Cerebellum (tissue), 4 donors: ENCODE measurements at places on chromosomes 7 and 10.
A peak's percentile ranks its signal among the peaks of the same experiment; 100 is the strongest.

DNA sequence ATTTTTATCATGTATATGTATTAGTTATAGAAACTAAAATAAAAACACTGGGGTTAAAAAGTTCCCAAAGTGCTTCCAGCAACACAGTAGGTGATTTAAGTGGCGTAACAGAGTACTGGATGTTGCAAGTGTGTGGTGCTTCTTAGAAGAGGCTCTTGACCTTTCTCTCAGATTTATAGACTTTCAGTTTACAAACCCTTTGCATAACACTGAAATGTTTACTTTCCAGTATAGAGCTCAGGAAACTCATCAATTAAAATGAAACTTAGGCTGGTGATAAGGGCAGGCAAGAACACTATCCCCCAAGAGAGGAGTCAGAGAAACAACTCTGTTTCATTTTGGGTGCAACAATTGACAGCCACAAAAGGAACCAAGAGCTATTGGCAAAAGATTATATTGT lies 27.5 kb upstream of the SMC3 start:
- no peak for DNase-seq

DNA sequence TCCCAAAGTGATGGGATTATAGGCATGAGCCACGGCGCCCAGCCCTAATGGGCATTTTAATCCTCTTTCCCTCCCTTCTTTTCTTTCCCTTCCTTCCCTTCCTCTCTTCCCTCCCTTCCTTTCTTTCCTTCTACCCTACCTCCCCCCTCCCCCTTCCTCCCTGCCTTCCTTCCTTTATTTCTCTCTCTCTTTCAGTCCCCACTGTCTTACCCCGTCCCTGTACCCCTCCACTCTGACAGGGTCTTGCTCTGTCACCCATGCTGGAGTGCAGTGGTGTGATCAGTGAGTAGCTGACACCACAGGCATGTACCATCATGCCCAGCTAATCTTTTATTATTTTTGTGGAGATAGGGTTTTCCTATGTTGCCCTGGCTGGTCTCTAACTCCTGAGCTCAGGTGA lies 24.2 kb downstream of the LCOR start:
- DNase-seq = no peak

DNA sequence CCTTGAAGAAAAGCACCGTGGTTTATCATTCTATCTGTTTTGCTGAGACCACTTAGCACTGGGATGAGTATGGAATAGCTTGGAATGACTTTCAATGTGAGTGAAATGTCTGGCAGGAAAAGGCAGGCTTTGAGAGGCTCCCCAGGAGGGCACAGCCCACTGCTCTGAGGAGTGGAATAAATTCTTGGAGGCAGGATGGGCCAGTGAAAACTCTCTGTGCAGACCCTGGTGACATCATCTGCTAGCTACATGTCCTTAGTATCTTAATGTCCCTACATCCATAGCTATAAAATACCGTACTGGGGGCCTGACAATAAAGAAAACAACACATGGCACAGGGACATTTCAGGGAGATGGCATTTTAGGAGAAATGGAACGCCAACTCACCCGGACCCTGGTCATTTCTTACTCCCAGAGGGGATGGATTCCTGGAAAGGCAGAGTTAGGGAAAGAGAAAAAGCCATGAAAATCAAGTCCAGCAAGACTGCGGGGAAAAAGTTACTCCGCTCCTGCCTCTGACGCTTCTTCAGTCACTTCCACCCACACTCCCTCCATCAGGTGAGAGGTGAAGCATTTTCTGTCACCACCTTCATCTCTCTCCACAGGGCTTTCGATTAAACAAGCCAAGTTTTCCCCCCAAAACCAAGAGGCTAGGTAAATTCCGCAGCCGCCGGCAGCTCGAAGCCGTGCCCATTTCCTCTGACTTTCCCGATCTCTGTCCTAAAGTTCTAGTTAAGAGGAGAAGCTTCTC lies 991 bp downstream of the ZNF239 start:
- peak; percentile 15 for DNase-seq

DNA sequence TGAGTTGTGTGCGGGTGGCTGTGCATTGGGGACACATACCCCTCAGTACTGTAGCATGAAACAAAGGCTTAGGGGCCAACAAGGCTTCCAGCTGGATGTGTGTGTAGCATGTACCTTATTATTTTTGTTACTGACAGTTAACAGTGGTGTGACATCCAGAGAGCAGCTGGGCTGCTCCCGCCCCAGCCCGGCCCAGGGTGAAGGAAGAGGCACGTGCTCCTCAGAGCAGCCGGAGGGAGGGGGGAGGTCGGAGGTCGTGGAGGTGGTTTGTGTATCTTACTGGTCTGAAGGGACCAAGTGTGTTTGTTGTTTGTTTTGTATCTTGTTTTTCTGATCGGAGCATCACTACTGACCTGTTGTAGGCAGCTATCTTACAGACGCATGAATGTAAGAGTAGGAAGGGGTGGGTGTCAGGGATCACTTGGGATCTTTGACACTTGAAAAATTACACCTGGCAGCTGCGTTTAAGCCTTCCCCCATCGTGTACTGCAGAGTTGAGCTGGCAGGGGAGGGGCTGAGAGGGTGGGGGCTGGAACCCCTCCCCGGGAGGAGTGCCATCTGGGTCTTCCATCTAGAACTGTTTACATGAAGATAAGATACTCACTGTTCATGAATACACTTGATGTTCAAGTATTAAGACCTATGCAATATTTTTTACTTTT lies 1.8 kb downstream of the DDIT4 start:
- DNase-seq = no peak

DNA sequence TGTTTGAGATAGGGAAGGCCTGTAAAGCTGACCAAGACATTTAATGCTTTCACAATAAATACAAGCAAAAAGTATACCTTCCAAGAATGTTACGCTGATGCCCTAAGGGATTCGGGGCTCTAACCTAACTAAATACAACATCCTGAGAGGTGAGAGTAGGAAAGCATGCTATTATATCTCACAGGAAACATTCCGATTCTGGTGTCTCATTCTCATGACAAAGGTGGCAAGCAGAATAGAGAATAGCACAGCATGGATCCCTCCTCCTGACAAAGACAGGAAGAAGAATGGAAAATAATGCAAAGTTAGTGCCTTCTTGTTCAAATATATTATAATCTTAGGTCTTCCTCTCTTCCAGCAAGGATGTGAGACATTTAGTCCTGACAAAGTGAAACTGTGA lies 504.3 kb downstream of the TFEC start:
- DNase-seq = no peak

- DNase-seq = no peak
Observed at GRCh38 chr10:100510533-100511308, 8.9 kb downstream of the SEC31B start.
